ENCODE measurements at places on chromosomes 4 and X.
A peak's percentile ranks its signal among the peaks of the same experiment; 100 is the strongest.

DNA sequence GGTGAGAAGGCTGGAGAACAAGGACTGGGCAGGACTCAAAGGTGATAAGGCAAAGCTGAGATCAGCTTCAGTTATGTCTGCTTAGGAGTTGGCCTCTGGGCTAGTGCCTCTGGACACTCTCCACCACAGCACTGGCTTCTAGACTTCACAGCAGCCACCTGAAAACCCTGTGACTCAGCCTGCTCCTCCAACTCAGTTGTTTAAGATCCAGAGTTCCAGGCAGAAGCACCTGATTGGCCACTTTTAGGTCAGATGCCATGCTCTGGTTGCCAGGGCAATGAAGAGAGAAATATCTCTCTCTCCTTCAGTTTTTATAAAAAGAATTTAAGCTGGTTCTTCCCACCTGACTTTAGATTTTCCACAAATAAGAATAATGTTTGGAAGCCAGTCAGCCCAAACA, 47.9 kb upstream of the BLTP1 start:
- DNase-seq = no peak

DNA sequence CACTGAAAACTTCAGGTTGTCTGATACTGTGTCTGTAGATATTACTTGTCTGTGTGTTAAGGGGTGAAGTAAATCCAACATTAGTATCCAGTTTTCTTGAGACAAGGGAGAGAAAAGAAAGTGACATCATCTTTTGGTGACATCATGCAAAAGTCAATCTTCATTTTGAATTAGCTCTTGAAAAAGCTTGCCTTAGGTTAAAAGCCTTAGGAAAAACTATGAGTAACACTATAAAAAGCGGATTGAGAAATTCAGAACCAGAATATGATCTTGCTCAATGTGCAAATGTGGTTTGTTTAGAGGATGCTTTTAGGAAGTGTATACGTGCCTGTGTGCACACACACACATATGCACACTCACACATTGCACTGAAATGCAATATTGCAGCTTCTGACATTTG, 345.8 kb upstream of the CASK start:
- DNase-seq = no peak

GRCh38 chrX:283115-283845, 2.1 kb downstream of the PLCXD1 start:
- DNase-seq = peak; percentile 12

GRCh38 chr4:102543030-102543928, 42.1 kb downstream of the NFKB1 start:
- no peak for DNase-seq

- no peak for DNase-seq
These were observed 52.7 kb upstream of the ZCCHC13 start for GRCh38 chrX:74251006-74251930.

DNA sequence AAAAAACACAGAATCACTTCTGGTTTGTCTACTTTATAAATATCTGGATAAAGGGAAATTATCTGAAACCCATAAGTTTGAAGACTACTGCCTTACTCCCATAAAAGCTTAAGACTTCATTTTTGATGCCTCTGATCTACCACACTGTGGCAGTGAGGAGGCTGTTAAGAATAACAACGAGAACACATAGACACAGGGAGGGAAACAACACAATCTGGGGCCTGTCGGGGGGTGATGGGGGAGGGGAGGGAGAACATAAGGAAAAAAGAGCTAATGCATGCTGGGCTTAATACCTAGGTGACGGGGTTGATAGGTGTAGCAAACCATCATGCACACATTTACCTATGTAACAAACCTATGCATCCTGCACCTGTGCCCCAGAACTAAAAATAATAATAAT, 573.7 kb downstream of the GBA3 start:
- no peak for DNase-seq

- DNase-seq = no peak
These were observed 160.2 kb upstream of the CPEB2 start for GRCh38 chr4:14841801-14842768.

- DNase-seq = no peak
These were observed 449.7 kb downstream of the PCDH10 start for GRCh38 chr4:133598779-133599178.

All from epithelial cell of proximal tubule (primary cell).